Stomach (tissue), 19 donors: ENCODE measurements at places on chromosomes 11 and 22. TPM values are rescaled to one million over a fixed set of nuclear protein-coding genes. Genes with fewer than 3 reads are reported as not detected.

DNA sequence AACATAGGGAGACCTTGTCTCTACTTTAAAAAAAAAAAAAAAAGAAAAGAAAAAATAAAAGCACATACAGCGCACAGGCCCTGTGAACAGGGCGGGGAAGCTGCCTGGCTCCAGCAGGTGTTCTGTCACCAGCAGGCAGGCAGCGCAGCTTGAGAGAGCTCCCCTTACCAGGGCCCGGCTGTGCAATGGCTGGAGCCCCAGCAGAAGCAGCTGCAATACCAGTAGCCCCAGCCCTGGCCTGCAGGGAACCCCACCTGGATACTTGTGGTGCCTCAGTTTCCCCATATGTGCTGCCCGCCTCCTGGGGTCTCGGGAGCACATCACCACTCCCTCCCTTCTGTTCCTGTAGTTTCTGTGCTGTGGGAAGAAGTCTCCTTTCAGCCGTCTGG is 12.3 kb downstream of the TSPAN32 start:
- H3K4me3 ChIP-seq: no peak overlapping the region
- no peaks in the 10 kb centered on the region for H3K36me3 ChIP-seq
- peak overlapping the region; percentile 65 for H3K27ac ChIP-seq
- peaks cover 47% of the 10 kb centered on the region for H3K4me1 ChIP-seq

GRCh38 chr22:33656808-33657628 is 263.3 kb downstream of the LARGE1 start:
- DNase-seq: no peak
- H3K4me1 ChIP-seq: peaks cover 35% of the 10 kb centered on the region
- no peaks in the 10 kb centered on the region for H3K27me3 ChIP-seq
- no peaks in the 10 kb centered on the region for H3K36me3 ChIP-seq
- no peak overlapping the region for H3K4me3 ChIP-seq
- H3K27ac ChIP-seq: no peak overlapping the region

GRCh38 chr11:70071996-70072395 is 6.1 kb upstream of the ANO1 start:
- no peak overlapping the region for H3K4me3 ChIP-seq
- H3K4me1 ChIP-seq: no peaks in the 10 kb centered on the region
- no peaks in the 10 kb centered on the region for H3K27me3 ChIP-seq
- no peak overlapping the region for H3K27ac ChIP-seq
- no peak for DNase-seq

DNA sequence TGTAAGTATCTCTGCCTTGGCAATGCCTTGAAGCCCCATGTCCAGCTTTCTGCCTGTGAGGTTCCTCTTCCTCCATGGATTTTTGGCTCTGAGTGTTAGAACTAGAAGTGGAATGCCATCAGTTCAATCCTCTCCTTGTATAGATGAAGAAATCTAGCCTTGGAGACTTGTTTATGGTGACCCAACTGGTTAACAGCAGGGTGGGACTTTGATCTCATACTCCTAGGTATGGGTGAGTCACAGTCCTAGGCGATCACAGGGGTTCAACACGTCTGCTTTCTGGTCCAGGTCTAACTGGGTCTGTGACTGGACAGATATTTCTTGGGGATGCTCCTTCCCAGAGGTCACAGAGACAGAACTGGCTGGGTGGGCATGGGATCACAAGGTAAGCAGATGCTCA is 9.2 kb upstream of the MTFP1 start:
- H3K4me3 ChIP-seq: no peak overlapping the region
- peaks cover 84% of the 10 kb centered on the region for H3K36me3 ChIP-seq
- no peaks in the 10 kb centered on the region for H3K27me3 ChIP-seq

- DNase-seq: no peak
- peaks cover 9% of the 10 kb centered on the region for H3K27me3 ChIP-seq
- no peak overlapping the region for H3K27ac ChIP-seq
- H3K36me3 ChIP-seq: no peaks in the 10 kb centered on the region
Observed at GRCh38 chr11:5809122-5809519, 397 bp downstream of the OR52N2 start.

GRCh38 chr11:122271137-122271536 is 155.1 kb upstream of the BLID start:
- H3K36me3 ChIP-seq: no peaks in the 10 kb centered on the region
- DNase-seq: no peak
- H3K27me3 ChIP-seq: no peaks in the 10 kb centered on the region
- H3K4me3 ChIP-seq: no peak overlapping the region

DNA sequence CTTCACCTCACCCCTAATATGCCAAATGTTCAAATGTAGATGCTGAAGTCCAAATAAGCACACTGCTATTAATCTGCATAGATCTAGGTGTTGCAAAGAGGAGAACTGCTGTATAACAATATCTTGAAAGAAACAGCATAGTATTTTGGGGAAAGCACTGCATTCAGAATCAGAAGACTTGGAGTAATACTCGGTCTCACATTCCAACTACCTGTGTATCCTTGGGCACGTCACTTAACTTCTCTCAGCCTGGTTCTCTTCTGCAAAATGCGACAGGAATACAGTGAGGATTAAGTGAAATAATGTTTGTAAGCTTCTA is 332 bp upstream of the HMGXB4 start:
- DNase-seq: no peak
- H3K27ac ChIP-seq: peak overlapping the region; percentile 97
- H3K36me3 ChIP-seq: peaks cover 1% of the 10 kb centered on the region
- peaks cover 10% of the 10 kb centered on the region for H3K4me1 ChIP-seq
- H3K27me3 ChIP-seq: no peaks in the 10 kb centered on the region

The ADORA2A gene
- total RNA-seq: 1.2 TPM

- no peak for DNase-seq
- no peaks in the 10 kb centered on the region for H3K36me3 ChIP-seq
- H3K4me3 ChIP-seq: no peak overlapping the region
- no peaks in the 10 kb centered on the region for H3K27me3 ChIP-seq
- H3K4me1 ChIP-seq: no peaks in the 10 kb centered on the region
Observed at GRCh38 chr22:26401726-26402125, 27.3 kb upstream of the ASPHD2 start.

DNA sequence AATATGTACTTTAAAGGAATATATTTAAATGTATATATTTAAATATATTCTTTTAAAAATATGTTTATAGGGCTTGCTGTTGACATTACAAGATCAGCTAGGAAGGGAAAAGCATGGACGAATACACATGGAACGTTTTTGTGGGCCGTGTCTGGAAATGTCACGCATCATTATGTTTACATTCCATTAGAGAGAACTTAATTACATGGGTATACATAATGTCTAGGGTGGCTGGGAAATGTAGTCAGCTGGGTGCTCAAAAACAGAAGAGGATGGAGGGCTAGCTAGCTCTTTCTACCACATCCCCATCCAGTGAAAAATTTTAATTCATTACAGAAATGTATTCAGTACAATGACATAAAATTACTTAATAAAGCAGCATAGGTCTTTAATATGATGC is 371.2 kb downstream of the DYNC2H1 start:
- H3K27ac ChIP-seq: no peak overlapping the region
- no peaks in the 10 kb centered on the region for H3K27me3 ChIP-seq
- H3K4me3 ChIP-seq: no peak overlapping the region
- H3K4me1 ChIP-seq: no peaks in the 10 kb centered on the region
- no peaks in the 10 kb centered on the region for H3K36me3 ChIP-seq

The SPDYC gene
- total RNA-seq: not detected

The FLRT1 gene
- not detected for total RNA-seq

GRCh38 chr11:119434591-119435330 is 11.8 kb upstream of the THY1 start:
- peaks cover 9% of the 10 kb centered on the region for H3K27me3 ChIP-seq
- DNase-seq: no peak
- H3K27ac ChIP-seq: no peak overlapping the region

The B3GAT1 gene
- total RNA-seq: not detected
